Esophagus squamous epithelium (tissue), 5 donors: ENCODE measurements at places on chromosomes 1 and 21.

- no peak for DNase-seq
Observed at GRCh38 chr1:201721082-201722049, 107.6 kb upstream of the IPO9 start.

GRCh38 chr21:43637530-43638158 lies 21.6 kb downstream of the HSF2BP start:
- DNase-seq = no peak

DNA sequence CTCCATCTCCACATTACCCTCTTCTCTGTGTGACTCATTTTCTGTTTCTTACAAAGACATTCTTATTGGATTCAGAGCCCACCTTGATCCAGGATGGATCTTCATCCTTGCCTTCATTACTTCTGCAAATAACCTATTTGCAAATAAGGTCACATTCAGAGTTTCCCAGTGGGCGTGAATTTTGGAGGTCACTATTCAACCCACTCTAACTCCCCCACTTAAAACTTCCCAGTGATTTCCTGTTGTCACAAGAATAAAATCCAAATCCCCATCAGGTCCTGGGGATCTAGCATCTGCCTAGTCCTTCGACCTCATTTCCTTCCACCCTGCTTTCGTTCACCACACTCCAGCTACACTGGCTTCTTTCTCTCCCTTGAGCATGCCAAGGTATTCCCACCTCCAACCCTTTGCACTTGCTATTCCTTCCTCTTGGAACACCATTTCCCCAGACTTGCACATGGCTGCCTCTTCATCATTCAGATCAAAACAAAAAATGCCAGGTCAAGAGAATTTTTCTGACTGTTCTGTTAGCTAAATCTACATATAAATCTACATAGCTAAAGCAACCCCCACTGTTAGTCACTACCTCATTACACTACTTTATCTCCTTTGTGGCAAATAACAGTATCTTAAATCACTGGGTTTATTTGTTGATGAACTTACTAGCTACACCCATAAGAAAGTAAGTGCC lies 187.2 kb downstream of the TOMM20 start:
- no peak for DNase-seq

DNA sequence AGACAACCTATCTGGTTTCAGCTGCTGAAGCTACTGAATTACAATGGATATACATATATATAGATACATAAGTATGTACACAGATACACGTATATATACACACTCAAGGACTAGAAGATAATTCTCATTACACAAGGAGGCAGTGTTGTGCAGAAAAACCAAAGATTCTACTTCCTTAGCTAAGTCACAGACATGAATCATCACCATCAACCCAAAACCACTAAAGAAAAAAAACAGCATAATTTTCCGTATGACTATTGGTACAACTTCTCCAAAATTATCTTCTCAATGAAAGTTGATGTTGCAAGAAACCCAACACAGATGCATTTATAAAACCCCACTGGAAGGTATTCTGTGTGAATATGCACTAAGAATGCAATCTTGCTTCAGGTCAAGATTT lies 36.8 kb upstream of the RPF1 start:
- DNase-seq = no peak

DNA sequence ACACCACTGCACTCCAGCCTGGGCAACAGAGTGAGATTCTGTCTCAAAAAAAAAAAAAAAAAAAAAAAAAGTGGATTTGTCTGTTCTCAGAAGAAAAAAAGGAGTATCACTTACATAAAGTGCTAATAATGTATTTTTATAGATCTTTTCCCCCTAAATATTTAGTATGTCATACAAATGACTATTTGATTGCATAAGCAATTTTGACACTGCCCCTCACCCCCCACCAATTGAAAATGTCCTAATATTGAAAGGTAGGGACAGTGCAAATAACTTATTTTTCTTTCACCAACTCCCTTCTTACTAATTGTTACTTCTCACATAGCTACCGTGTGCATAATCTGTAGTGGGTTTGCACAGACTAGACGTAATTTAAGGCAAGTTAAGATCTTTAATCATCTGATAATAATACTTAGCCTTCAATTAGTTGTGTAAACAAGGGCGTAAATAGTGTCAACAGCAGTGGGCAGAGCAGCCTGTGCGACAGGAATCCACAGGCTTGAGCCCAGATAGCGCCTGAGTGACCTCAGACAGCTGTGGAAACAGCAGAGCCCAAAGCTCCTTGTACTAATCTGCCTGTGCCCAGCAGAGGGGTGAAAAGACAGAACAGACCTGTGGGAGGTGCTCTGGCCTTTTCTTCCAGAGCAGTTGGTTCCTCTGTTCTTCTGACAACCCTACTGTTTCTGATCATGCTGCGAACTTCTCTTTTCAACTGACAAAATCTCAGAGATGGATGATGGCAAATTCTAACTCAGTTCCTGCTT lies 4.5 kb upstream of the IER5 start:
- no peak for DNase-seq

DNA sequence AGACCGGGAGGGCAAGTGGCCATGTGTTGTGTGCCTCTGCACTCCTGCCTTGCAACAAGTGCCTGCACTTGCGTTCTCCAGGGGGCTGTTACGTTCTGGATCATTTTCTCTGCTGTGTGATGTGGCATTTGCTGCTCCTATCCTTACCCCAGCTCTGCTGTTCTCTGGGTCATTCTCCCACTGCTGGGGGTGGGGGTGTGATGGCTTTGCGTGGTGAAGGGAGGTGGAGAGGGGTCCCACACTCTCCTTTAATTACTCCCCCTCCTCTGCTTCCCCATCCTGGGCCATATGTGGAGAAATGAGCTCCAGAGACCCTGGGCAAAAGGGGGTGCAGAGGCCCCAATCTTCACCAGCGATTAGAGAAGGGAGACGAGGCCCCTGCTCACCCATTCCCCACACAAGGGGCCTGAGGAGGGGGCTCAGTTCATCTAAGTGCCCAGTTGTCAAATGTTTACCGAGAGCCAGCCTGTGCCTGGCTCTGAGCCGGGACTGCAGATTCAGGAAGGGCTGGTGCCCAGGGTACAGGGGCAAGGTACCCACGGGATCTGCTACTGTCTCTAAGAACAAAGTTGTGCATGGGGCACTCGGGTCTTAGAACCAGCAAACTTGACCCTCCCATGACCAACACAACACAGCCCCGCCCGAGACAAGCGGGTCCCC lies 355.4 kb downstream of the PTPRU start:
- DNase-seq = no peak

- DNase-seq = no peak
Observed at GRCh38 chr21:38825921-38826320, 20.2 kb downstream of the ETS2 start.

DNA sequence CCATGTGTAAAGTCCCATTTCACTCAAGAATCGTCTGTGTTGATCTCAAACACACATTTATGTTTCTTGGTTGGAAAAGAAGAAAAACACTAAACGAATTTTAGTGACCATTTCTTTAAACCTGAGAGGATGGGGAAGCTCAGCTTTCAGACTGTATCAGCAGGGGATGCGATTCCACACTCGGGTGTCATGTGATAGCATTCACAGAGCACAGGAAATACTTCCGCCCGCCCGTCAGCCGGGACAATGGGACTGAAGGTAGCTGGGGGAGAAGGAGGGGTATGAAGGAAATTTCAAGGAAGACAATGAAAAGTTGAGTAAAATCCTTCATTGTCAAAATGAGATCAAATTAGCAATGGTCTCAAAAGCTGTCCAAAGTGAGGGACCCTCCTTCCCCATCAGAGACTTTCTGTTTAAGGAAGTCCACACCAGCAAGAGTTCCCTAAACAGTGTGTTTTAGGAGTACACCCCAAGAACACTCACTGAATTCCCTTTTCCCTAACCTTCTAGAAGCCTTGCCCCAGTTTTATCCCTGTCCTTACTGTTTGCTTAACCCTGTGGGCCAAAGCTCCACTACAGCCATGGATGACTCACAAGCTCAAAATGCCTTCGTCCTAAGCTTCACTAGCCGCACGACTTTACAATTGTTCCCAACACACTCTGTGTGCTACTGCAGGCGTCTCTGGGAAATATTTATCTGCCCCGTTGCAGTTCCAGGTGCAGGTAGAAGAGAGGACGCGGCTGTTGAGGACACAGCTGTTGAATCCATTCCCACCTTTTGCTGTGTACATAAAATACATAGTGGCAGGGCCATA lies 51.4 kb upstream of the SIM2 start:
- DNase-seq = no peak

DNA sequence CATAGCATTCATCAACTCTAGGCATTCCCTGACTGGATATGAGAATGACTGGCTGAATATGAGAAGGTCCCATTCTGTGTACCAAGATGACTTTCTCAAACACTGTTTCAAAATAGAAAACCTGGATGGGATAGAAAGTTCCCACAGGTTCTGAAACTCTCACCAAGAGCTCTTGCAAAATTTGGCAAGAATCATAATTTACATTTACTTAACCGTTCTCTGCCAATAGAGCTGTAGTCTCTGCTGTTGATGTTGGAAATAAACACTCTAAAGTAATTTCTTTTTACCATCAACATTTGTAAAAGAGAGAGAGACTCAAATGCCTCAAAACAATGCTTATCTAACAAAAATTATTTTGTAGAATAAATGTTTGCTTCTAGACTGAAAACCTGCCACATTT lies 221.1 kb downstream of the LMO4 start:
- no peak for DNase-seq

GRCh38 chr1:11590395-11590794 lies 63.8 kb downstream of the FBXO2 start:
- no peak for DNase-seq

DNA sequence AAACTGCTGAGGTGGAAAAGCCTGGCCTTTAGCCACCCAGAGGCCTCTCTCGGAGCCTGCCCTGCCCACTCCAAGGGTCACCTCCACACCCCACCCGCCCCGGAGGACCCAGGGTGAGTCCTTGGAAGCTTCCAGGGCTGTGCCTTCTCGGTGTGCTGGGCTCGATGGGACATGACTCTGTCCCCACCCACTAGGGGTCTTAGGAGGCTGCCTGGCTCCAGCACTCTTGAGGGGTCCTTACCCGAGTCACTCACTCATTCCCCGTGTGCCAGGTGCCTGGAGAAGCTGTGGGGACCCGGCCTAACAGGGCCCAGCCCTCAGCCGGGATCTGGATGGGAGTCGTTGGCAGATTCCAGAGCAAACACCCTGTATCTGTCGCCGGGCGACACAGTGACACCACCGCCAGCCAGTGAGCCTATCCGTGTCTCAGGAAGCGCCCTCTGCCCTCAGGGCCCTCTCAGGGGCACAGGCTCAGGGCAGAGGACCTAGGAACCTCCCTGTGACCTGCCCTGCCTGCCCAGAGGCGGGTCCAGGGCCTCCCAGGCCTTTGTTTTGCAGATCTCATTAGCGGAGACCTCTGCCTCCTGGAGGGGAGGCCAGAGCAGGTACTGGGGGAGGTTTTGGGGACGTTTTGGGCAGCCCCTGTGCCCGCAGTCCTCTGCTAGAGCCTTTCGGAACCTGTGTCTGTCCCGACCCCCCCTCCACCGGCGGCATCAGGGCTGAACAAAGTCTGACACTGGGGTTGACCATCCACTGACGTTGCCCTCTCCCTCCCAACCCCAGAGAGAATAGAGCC lies 3.1 kb upstream of the PRKCZ start:
- DNase-seq = no peak

DNA sequence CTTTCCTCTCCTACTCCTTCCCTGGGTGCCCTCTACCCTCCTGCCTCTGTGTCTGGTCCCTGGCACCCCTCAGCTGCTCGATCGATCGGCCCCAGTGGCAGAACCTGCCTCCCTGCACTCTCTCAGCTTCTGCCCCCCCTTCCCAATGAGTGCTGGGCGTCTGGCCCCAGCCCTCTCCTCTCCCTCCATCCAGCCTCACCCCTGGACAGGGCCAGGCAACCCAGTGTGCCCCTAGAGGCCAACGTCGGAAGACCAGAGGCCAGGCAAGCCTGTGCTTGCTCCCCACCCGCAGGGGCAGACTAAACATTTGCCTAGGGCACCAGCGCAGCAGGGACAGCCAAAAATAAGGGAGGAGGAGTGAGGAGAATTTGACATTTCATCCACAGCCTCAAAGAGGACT lies 43.5 kb downstream of the LGR6 start:
- DNase-seq = no peak

DNA sequence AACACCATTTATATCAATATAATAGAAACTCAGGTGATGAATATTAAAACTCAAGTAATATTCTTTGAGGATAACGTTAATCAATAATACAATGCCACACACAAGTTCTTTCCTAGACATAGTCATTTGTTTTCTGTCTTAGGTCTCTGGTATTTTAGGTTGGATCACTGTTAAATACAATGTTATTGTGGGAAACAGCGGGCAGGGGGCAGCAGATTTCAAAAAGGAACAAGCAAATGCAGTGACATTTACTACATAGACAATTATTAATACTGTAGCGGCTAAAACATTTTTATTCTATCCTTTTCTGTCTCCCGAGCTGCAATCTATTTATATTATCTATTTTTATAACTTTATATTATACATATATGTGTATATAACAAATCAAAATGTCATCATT lies 186.4 kb upstream of the ZNHIT6 start:
- no peak for DNase-seq

DNA sequence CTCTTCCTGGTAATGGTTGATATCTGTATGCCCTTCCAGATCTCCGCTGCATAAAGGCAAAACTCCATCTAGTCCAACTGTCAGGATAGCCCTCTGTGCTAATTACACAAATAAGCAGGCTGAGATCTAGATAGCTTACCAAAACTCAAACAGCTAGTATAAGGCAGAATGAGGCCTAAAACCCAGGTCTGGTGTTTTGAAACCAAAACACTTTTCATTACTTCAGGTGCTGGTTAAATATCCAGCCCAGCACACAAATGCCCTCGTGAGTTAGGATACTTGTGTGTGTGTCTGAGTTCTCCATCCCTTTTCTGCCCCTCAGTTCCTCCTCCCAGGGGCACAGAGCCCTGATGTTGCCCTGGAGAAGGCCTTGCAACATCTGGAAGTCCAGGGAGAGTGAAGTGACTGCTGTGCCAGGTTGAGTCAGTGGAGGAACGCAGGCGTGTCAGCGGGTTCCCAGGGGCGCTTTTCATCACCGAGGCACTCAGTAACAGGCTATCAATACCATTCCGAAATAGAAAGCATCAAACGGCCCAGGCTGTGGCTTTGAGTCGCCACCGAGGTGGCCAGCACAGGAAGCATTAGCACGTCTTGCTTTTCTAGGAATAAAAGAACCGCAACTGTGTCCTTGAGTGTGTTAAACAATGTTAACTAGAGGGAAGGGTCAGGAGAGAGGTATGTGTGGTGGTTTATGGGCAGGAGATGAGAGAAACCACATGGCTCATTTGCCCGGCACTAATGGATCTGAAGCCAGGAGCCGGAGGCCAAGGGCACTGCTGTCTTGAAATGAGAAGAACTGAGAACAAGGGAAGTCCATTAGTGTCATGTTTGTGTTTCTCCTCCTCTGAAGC lies 90.7 kb upstream of the WLS start:
- DNase-seq = no peak
